ENCODE measurements at places on chromosomes 11 and 22.

DNA sequence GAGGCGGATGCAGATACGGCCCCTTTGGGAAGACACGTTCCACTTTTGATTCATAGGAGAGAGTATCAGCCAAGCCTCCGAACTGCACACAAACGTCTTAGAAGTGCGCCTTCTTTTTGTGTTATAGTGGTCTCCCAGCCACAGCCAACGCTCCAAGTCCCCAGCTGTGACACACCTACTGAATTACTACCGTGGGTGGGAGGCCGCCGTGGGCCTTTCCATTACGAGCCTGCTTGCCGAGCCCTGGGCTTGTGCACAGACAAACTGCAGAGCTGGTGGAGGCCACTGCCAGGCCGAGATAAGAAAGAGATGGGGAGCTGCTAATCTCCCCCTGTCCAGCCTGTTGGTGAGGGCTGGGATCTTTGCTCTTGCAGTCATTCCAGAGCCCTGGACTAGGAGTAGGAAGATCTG, 761 bp downstream of the HMBS start:
- no peak for DNase-seq

- DNase-seq, result no peak
Measured at GRCh38 chr22:30408388-30409102, 11.7 kb downstream of the SEC14L2 start.

- no peak for DNase-seq
Measured at GRCh38 chr11:115345361-115345760, 158.9 kb downstream of the CADM1 start.

DNA sequence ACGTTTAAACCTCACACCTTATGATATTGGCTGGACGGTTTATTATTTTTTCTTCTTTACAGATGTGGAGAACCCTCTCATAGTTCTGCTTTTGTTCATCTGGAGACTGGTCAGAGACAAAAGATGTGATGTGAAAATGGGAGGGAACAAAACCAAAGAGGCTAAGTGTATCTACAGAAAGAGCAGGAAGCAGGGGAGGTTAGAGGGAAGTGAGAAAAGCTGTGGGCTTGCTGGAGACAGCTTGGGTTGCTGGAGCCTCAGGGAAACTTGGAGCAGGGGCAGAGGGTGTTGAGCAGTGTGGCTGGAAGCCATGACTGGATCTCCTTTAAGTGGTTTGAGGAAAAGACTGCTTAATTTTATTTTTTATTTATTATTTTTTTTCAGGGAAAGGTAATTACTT, 79.0 kb upstream of the SNX19 start:
- no peak for DNase-seq

DNA sequence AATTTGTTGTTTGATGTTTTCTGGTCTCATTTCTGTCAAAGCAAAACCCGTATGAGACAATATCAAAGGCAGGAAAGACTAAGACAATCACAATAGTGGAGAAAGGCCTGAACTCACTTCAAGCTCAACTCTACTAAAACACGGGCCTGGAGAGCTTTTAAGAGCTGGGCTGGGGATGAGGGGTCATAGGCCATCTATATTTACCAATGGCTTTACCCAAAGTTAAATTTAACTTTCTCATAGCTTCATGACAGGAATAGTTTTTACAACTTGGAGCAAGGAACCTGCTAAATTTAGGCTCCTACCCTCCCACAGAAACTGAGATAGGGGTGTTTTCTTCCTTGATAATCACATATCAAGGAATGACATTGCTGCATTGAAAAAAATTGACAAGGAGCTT, 223.4 kb upstream of the CHORDC1 start:
- DNase-seq, result no peak

DNA sequence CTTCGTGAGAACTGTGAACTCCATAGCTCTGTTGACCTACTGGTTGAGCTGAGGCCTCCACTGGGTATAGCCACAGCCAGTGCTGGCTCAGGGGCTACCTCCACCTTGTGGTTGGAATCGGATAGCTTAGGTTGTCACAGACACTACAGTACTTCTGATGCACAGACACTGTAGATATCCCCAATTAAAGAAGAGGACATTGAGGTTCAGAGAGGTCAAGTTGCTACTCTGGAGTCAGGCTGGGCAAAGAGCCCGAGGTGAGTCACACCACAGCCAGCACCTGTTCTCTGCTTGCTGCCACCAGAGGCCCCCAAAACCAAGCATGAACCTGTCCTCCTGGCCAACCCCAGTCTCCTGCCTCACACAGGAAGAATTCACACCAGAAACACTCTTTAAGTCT, 5.4 kb downstream of the UFD1 start:
- DNase-seq, result no peak

GRCh38 chr22:17258015-17258787, 39.0 kb upstream of the ADA2 start:
- DNase-seq, result peak; percentile 85

DNA sequence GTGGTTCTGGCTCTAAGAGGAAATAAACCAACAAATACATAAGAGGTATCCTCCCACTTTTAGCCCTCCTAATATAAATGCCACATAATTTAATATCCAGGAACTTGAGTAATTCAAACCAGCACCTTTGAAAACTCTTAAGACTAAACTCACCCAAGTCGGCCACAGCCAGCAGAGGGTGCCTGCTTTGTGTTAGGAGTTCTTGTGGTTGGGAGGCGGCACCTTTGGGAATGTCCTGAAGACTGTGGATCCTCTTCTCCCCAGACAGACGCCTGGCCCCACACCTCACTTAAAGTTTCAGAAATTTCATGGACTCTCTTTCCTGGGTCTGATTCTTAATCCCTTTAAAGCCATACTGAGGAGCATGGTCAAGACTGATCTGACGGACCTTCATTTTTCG, 169.0 kb downstream of the TBC1D22A start:
- no peak for DNase-seq

Measured in stimulated activated naive CD8-positive, alpha-beta T cell treated with anti-CD3 and anti-CD28 coated beads, Interleukin-15, amount 100 ng/mL, for 72 hours (primary cell).